GM12891 (cell line): ENCODE measurements at places on chromosomes 2 and 18.

- no peak for DNase-seq
Measured at GRCh38 chr2:207337234-207338219, 171.8 kb upstream of the KLF7 start.

DNA sequence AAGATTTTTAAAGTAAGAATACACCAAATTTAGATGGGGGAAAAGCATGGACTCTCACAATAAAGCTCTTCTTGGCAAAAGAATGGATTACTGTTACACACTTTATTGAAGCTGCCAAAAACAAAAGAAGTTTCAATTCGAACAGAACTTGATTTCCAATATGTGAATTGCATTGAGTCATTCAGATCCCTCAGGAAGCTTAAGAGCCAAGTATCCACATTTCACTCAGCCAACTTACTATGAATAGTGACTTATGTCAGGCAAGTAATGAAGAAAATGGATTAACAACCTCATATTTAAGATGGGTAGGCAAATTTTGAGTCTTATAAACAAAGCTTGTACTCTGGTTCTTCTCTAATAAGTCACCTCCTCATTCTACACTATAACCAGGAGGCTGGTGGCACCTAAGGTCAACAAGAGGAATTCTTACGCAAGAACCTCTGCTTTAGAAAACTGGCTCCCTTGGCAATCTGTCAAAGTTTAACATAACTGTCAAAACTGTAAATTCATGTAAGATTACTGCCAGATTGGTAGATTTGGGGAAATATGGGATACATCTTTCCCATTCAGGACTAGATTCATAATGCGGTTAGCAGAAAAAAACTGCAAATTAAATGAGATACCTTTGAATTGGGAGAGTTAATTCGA is 6.0 kb downstream of the HADHA start:
- DNase-seq = no peak

DNA sequence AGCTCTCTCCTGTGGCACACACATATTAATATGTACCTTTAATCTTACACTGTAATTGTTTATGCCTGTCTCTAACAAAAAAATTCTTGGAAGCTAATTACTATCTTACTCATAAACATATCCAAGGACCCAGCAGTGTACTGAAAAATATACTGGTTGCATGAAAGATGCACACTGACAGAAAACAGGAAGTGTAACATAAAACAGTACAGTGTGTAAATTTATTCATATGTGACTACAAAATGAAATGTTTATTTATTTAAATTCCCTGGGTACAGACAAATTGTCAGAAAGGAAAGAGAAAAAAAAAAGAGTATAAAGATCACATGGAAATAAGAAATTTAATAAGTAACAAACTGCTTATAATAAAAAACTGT is 28.5 kb downstream of the TMEM131 start:
- no peak for DNase-seq

DNA sequence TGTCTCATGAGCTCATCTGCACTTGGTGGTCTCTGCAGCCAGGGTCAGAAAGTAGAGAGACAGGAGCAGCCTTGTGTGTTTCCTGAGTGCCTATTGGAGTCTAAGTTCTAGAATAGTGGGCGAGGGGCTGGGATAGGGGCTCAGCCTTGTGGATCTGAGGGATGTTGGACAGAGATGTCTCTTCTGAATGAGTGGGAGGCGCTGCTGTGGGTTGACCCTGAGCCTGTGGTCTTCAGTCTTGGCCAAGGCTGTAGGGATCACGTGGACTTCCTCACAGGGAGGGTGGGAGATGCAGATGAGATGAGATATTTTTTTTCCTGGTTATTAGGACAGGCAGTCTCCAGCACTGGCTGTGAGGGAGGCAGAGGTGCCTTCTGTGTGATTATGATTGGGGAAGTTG is 61.8 kb downstream of the RNF144A start:
- DNase-seq = no peak

GRCh38 chr2:108587621-108588020 is 53.4 kb downstream of the LIMS1 start:
- no peak for DNase-seq

DNA sequence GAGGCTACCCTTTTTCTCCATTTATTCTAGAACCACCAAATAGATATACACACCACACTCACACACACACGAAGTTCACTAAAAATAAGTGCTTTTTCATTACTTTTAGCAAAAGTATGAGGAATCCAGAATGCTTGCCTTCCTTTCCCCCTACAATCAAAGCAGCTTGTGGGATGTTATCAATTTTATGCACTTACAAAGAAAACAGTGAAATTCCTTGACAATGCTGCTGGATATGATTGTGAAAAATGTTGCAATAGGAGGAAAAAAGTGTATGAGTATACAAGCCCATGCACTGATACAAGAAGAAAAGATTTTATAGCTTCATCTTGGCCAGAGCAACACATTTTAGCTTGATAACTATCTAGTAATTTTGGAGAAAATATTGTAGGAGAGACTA is 269.2 kb downstream of the XIRP2 start:
- no peak for DNase-seq

- no peak for DNase-seq
Measured at GRCh38 chr2:195320413-195320973, 336.5 kb upstream of the SLC39A10 start.
